ENCODE measurements at places on chromosomes 7 and 10.

- no peak for DNase-seq
Observed at GRCh38 chr10:102431452-102432124, 786 bp downstream of the CUEDC2 start.

DNA sequence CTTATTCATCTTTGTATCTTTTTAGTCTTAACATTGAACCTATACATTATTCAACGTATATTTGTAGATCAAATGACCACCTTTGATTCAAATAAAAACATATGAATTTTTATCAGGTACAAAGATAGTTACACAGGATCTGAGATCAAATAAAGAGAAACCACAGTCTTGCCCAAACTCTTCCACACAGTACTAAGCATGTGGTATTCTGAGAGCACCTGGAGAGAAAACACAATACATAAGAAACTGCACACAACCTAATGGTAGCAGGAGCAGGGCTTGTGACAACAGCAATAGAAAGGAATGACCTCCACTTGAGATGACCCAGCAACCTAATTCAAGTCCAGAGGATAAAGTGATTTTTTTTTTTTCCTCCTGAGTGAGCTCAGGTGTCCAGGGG, 6.5 kb upstream of the WASL start:
- no peak for DNase-seq

DNA sequence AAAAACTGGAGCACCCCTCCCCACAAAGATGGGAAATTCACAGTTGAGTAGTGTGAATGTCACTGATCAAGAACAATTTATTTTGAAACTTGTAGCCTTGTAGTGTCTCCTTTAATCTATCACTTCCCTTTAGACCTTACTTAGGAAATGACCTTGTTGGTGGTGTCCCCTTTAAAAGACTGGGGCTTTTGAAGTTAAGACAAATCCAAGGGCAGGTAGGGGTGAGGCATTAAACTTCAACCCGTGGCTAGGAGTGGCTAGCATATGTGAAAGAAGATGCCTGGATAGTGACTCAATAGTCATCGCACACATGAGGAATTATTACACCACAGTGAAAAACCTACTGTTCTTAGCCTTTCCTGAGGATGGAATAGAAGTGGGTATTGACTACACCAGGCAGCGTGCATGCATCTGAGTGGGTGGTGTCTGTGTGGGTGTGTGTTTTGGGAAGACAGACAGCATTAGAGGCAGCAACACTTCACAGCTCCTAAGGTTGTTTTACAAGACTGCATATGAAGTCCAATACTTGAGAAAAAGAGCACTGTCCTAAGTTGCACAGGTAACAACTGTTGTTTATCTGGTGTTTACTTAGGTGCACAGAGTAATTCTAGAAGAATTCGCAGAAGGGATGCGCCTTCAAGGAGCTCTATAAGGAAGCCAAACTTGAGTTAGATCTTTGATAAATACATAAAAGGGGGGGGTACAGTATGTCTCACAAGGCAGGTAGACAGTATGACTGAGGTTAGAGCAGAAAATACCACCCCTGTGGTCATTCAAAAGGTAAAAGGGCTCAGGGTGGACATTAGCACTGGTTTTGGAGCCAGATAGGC, 32.9 kb downstream of the ABLIM1 start:
- no peak for DNase-seq

- DNase-seq = no peak
Observed at GRCh38 chr10:85667638-85668233, 698.9 kb downstream of the GRID1 start.

Data from non-pigmented ciliary epithelial cell (primary cell).